ENCODE measurements at places on chromosomes 1 and 21.

- DNase-seq, result no peak
These were observed 195.7 kb upstream of the PTBP2 start for GRCh38 chr1:96525657-96526557.

- DNase-seq, result no peak
These were observed 14.6 kb downstream of the NR5A2 start for GRCh38 chr1:200042119-200042551.

- DNase-seq, result no peak
These were observed 240.1 kb upstream of the NFIA start for GRCh38 chr1:60842304-60842703.

- DNase-seq, result no peak
These were observed 118.8 kb downstream of the SIPA1L2 start for GRCh38 chr1:232511172-232511571.

GRCh38 chr21:33984021-33984481 is 68.4 kb upstream of the ATP5PO start:
- no peak for DNase-seq

DNA sequence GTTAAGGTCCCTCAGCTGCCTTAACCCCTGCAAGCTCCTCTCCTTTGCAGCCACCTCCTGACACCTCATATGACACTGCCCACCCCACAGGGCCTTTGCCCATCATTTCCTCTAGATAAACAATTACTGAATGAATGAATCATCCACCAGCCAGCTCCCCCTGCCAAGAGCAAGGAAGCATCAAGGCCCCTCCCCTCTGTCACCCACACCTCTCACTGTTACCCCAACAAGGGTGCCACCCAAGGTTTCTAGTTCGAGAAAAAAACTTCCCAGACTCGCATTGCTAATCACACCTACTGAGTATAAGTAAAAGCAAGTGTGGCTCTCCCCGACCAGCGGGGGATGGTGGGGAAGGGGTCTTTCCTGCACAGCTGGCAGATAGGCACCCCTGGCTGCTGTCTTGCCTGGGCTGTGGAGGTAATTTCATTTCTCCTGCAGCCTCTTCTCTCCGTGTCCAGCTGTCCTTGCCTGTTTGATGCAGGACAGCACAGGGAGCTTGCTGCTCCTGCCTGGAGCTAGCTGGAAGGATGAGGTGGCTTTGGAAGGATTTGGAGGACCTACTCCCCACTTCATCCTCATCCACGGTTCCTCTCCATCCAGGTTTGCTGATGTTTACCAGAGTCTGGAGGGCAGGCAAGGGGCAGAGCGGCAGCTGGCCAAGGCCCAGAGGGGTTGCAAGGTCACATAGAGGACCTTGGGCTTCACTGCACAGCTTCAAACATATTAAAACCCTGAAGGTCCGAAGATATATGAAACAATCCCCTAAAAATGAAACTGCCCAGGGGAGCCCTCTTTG is 33.1 kb upstream of the LBR start:
- DNase-seq, result no peak

DNA sequence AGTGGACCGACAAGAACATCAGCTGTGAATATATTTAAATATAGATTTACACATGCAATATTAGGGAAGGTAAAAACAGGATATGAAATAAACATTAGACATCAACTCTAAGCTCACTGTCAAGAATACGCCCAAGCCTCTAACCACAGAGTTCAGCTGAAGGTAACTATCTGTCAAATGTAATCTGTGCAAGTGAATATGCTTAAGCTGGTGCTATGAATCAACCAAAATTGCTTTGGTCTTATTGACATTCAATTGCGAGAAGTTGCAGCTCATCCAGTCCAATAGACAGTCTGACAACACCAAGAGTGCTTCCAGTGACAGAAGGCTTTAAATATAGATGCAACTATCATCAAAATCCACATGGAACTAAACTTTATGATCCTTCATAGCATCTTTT is 32.3 kb downstream of the USH2A start:
- no peak for DNase-seq

GRCh38 chr1:174158767-174159251 is 511 bp upstream of the RABGAP1L start:
- DNase-seq, result no peak

DNA sequence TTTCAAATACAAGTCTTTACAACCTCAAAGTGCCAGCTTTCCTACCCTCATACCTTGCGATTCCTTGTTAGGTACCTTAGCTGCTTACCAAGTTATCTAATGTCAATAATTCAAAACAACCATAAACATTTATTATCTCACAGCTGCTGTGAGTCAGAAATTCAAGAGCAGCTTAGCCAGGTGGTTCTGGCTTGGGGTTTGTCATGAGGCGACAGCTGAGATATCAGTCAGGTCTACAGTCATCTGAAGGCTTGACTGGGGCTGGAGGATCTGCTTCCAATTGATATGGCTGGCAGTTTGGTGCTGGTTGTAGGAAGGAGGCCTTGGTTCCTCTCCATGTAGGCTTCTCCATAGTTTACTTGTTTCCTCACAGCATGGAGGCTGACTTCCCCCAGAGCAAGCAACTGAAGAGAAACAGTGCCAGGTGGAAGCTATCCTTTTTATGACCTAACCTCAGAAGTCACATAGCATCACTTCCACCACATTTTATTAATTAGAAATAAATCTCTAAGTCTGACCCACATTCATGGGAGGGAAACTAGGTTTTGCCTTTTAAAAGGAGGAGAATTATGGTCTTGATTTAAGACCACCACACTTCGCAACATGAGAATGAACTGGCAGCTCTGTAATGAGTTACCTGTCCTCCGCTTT is 103.3 kb upstream of the FGGY start:
- no peak for DNase-seq

GRCh38 chr1:230464671-230465070 is 38.5 kb upstream of the PGBD5 start:
- DNase-seq, result no peak

- DNase-seq, result no peak
These were observed 1.3 kb downstream of the GPA33 start for GRCh38 chr1:167088746-167089417.

DNA sequence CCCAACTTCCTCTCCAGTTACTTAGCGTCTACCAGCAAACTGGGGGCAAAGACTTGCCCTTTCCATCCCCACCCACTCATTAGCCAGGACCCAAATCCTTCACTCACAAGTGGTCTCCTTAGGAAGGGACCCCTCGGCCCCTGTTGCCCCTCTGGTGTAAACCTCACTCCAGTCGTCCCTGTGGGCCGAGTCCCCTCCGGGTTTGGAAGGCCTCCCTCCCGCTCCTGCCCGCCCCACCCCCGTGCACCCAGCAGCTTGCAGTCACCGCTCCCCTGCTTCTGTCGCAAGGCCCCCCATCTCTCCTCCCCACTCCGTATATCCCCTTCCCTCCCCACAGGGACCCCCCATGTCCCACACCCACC is 1.2 kb downstream of the EFHD2 start:
- DNase-seq, result no peak

DNA sequence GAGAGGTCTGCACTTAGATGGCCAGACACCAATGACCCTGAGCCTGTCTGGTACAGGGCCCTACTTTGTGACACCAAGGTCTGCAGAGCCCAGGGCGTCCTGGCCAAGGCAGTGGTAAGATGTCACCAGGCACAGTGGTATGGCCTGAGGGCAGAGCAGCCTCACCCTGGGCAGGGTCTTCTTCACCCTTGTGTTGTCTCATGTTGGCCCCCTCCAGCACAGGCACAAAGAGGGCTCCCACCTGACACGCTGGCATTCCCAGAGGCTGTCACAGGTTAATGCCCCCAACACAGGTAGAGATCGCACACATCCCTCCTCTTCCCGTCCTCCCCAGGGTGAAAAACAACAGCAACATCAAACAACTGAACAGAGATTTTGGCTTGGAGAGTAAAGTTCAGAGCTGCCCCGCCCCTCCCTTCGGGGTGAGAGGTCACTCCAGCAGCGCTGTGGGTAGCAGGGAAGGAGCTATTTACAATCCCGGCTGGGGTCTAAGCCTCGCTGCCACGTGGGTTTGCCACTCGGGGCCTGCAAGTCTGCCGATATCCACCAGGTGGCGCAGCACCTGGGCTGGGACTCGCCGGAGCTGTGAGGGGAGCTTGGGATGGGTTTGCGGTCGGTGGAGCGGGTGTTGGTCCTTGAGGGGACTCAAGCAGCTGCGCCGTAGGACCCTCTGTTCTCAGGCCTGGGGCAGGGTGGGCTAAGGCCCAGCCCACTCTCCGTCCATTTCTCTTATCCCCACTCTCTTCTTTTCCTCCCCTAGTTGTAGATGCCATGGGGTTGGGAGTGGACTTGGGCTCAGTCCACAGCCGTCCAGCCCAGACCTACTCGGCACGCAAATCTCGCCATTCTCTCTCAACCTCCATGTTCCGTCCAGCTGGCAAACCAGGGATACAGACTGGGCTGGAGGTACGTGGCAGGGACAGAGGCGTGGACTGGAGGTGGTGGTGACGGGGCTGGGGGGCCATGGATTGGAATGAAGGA is 12.7 kb downstream of the EFNA3 start:
- peak; percentile 70 for DNase-seq

DNA sequence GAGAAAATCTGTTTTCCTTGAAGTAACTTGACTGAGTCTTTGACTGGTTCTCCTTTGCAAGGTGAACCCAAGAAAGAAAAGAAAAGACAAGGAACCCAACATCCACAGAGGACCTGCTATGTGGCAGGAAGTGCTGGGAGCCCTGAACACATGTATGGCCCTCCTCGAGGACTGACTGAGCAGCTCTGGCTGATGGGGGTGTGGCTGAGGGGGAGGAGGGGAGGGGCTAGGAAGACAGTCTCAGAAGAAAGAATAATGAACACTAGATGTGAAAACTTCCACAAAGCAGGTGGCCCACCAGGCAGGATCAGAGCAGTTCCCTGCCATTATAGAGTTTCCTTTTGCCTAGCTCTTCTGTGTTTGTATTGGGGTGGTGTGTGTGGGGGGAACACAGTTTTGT is 26.1 kb downstream of the NENF start:
- no peak for DNase-seq

DNA sequence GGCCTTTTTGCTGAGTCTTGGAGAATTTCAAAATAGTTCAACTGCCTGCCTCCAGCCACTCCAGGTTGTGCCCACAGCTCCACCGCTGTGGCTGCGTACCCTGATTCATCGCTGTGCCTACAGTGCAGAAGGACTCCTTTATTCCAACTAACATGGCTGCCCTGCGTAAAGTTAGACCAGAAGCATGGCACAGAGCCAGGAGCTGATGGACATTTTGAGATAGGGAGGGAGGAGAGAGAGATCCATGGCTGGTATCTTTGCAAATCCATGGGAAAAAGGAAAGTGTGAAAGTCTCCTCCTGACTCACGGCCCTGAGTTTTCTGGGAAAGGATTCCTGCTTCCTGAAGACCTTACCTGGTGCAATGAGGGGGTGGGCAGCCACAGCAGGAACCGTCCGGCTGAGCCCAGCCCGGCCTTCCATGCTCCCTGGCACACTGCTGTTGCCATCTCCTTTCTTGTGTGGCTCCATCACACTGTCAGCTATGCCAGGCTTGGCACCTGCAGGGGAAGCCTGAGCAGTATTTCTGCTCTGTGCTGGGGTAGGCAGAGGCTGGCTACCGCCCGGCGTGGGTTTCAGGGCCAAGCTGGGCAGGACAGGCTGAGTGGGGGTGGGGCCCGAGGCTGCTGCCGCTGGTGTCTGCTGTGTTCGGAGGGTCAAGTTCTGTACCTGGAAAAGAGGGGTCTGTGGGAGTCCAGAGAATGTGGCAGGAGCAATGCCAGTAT is 46.0 kb upstream of the A3GALT2 start:
- no peak for DNase-seq

DNA sequence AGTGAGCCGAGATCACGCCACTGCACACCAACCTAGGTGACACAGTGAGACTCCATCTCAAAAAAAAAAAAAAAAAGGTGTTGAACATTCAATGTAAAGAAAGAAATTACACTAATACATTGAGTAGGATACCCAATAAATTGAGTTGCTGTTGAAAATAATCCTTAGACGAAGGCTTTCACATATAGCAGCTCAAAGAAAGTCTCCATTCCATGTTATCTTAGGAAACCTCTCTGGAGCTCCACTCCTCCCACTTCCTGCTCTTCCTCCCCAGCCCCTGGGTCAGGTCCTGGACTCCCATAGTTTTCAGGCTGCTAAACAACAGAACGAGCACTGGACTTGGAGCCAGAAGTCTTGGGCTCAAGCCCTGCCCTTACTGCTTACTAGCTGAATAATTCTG is 15.6 kb upstream of the CNR2 start:
- DNase-seq, result no peak

DNA sequence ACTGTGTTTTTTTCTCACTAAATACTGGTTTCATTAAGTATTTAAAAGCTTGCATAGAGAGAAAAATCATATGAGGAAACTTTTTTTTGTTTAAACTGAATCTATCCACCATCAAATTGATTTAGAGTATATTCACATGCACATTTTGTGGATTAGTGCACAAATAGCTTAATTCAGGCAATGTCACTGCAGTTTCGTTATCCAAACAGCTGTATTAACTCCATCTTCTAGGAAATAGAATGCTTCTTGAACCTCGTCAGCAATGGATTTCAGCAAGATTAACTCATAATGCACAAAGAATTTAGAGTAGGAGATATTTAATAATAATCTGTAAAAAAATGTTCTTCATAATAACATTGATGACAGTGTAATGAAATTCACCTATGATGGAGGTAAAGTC is 37.5 kb downstream of the NEXN start:
- DNase-seq, result no peak

DNA sequence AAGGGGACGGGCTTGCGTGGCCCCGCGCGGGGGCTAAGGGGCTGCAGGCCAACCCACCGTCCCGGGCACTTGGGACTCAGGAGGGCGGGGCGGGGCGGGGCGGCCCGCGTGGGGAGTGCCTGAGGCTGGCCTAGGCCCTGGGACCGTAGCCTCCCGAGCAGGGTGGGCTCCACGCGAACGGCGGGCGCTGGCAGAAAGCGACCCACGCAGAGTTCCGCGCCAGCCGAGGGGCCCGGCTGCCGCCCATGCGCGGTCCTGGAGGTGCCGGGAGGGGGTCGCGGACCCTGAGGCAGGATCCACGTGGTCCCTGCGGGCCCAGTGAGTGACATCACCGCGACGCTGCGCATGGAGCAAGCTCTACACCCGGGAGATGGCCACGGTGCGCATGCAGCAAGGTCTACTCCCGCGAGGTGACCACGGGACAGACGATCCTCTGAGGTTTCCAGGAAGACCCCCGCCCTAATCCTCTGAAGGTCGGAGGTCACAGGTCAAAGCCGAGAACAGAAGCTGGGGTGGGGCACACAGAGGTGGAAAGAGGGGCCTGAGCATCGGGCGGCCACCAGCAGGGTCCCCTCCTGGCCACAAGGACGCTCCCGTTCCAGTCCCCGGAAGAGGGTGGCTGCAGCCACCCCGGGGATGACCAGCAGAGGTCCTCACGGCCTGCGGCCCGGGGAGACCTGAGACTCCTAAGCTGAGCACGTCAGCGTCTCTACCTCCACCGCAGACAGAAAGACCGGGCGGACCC is 13.5 kb upstream of the SLC19A1 start:
- DNase-seq, result peak; percentile 73

GRCh38 chr1:209513226-209513625 is 70.3 kb upstream of the CAMK1G start:
- no peak for DNase-seq

DNA sequence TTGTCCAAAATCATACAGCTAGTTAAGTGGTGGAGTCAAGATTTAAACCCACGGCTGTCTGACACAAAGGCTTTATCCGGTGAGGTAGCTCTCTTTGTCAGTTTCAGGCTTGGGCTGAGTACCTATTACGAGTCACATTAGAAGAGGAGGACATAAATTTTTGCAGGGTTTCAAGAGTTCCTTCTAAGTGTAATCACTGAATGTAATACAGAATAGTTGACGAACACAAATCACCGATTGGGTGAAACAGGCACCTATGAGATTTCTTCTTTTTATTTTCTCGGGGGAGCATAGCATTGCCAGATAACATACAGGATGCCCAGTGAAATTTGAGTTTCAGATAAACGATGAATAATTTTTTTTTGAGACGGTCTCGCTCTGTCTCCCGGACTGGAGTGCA is 847 bp downstream of the PSMD4 start:
- DNase-seq, result no peak

GRCh38 chr21:45833414-45833813 is 148.2 kb upstream of the COL6A1 start:
- DNase-seq, result peak; percentile 37
